ENCODE measurements at places on chromosomes 7 and 10.

DNA sequence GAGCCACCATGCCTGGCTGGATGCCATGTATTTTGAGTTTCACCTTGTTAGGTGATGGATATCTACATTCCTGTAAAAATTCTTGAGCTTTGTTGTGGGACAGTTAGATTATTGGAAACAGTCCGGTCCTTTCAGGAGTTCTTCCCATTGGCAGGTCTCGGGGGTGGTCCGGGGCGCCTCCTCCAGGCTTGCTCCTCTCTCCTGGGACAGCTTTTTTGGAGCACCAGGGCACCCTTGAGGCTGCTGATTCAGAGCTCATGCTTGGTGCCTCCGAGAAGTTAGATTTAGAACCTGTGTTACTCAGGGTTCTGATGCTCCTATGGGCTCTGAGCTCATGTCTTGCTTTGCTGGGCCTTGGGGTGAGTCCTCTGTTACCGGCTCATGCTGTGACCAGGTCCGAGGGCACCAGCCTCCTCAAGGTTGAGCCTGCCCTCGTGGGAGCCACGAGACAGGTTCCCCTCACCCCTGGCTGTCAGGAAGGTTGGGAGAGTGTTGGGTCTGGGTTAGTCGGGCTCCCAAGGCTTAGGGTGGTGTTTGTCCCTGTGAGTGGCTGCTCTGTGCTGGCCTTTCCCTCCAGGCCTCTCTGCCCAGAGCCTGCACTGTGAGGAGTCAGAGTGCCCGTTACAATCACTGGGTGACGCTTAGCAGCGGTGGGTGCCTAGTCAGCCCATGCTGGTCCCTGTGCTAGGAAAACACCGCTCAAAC is 6.0 kb downstream of the SPRN start:
- DNase-seq: no peak

DNA sequence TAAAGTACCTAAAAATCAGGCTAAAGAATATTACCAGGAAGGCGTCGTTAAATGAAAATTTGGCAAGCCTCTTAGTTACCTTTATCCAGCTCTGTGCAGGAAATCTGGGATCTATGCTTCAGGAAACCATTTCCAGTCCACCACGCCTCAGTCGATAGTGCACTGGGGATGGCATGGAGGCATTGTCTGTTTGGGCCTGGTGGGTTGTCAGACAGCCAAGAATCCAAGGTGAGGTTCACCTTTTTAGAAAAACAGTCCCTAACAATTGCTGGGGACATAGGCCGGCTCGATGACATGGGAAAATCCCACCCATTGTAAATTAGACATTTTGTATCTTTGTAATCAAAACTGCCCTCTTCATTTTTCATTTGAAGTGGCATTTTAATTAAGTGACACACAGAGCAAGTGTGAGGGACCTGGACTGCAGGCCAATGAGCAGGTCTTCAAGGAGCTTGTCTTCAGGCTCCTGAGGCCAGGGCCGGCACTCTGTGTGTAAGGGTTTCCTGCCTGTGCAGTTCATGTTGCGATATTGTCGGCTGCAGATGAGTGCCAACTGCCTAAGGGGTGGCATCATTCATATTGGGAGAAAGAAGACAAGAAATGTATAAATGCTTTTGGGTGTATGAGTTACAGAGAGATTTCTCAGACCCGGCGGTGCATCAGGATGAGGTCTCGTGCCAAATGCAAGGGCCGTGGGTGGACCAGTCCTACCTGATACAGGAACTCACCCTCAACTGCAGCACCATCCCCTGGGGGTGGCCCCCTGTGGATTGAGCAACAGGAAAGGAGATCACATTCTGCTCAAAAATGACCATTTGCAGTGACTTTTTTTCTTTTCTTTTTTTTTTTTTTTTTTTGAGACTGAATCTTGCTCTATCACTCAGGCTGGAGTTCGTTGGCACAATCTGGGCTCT is 80.8 kb downstream of the PTPRE start:
- no peak for DNase-seq

- no peak for DNase-seq
These were observed 31.6 kb downstream of the FGF8 start for GRCh38 chr10:101744267-101744666.

DNA sequence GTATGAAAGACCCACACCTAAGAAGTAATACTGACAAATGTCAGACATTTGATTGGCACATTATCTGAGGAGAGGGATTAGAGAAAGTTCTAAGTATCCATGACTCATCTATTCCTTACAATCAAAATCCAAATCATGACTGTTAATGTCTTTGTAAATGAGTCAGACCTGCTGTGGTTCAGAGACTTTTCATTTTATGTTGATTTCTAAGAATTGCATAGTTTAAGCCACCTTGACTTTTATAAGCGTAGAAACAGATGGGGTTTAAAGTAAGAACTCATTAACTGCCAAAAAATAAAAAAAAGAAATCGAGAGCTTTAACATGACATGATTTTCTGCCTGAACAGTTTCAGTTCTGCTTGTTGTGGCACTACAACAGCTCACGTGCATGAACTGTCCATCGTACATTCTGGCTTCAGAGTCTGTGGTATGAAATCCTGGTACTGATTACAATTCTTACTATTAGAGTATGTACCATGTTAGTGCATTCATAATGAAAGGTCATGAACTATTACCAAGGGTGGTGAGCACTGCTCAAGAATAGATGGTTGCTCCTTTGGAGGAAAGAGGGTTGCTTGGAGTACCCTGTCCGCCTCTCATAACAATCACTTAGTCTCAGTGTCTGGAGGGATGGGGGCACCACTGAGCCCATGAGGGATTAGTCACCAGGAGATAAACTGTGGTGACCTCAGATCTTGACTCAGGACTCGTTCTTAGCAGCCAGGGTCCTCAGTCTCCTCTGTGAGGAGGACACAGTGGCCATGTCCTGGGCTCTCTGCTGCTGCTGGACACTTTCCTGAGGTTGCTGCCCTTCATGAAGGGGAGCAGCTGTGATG is 42.2 kb downstream of the ACSM6 start:
- DNase-seq: no peak

DNA sequence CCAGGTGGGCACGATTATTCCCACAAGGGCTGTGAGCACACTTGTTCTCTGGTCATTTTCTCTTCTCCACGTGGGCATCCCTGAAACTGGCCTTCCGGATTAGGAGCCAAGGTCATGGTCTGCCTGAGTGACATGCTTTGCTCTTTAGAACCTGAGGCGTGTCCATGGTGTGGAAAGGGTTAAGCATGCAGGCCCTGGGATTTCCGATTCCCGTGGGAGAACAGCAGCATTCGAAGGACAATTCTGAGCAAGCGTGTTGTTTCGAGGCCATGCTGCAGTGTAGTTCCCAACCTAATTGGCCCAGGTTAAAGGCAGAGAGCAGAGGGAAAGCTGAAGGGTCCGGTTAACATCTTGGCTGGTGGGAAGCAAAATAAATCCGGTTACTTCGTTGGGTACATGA is 245.9 kb downstream of the SKAP2 start:
- DNase-seq: no peak

DNA sequence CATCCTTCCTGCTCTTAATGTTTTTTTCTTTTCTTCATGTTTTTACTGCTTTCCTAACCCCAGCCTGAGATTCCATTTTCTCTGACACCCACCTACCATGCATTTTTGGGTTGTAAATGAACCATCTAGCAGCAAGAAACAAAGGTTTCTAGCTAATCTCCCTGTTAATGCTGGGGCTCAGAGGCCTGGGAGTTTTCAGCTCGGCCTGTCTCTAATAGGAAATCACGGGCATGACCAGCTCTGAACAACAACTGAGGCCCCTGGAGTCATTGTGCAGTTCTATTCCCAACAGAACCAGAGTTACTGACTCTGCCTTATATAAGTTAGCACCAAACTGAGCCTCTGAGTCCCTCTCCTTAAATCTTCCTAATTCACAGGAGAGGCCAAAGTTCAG is 134.8 kb downstream of the CFAP58 start:
- no peak for DNase-seq

GRCh38 chr7:117424090-117424829 is 3.0 kb downstream of the ASZ1 start:
- no peak for DNase-seq

GRCh38 chr7:44097064-44097932 is 6.8 kb upstream of the AEBP1 start:
- no peak for DNase-seq

DNA sequence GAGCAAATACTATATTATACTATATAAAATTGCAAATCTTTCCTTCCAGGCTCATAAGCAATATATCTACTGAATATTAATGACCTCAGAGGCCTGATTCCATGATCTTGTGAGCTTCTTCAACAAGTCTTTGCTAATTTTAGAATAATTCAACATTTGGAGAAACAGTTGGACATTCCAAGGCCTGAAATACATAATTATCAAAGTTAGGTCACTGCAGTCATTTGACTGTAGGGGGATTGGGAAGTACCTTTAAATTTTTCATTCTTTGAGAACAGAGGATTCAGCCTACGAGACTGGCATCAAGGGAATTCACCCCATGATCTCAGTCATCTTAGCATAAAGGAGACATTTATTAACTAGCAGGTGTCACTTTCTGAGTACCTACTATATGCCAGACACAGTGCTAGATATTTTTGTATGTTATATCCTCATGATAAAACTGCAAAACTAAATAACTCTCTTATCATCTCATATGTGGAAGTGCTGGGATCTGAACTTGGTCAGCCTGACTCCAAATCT is 85.4 kb downstream of the DOCK4 start:
- no peak for DNase-seq

DNA sequence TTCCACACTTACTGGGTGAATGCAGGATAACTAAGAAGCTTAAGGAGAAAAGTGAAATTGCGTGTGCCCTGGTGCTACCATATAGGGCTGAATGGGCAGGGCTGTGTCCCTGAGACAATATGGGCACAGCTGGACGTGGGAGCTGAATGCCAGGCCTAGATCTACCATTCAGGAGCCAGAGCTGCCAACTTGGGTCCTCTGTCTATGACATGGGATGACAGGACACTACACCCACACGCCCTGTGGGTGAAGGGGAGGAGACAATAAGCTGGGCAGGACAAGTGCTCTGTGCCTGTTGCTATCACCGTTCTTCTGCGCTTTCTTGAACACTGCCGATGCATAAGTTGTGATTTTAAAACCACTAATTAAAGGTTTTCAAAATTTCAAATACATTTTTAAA is 293.9 kb downstream of the TNS3 start:
- DNase-seq: no peak

- DNase-seq: no peak
These were observed 463.2 kb downstream of the GALNT17 start for GRCh38 chr7:71595176-71595575.

- DNase-seq: no peak
These were observed 34.4 kb upstream of the ETV1 start for GRCh38 chr7:14023838-14024237.

DNA sequence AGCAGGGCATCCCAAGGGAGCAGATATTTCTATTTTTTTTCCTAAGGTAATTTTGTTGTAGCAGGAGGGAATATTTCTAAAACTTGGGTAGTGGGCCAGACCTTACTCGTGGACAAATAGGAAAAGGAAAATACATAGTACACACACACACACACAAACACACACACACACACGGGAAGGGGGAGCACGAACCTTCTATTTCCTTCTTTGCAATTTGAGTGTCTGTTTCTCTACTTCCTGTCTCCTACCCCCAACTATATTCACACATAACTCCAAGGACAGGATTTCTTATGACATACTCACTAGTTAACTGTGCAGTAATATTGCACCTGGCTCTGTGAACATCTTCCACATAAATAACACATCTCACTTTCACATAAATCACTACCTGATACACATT is 4.4 kb downstream of the LDB1 start:
- no peak for DNase-seq

GRCh38 chr10:78892338-78893176 is 176.2 kb upstream of the ZMIZ1 start:
- DNase-seq: no peak

- DNase-seq: no peak
These were observed 118.9 kb upstream of the NRP1 start for GRCh38 chr10:33453081-33454025.

DNA sequence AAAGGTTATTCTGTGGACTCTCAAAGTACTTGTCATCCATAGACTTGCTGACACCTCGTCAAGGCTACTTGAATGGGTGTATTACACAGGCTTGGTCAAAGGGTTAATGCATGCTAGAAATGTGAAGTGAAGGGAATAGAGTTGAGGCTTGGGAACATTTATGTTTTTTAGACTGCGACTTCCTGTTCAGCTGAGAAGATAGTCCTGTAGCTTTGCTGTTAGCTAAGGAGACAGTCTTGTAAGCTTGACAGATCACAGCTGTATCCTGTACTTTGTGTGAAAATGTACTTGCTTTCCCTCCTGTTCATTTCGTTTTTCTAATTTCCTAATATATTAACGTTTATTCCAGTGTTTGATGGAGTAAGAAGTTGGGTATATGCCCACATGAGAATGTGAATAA is 52.1 kb downstream of the ADD3 start:
- DNase-seq: no peak

GRCh38 chr7:351256-351655 is 61.3 kb downstream of the FOXL3 start:
- DNase-seq: peak; percentile 46

DNA sequence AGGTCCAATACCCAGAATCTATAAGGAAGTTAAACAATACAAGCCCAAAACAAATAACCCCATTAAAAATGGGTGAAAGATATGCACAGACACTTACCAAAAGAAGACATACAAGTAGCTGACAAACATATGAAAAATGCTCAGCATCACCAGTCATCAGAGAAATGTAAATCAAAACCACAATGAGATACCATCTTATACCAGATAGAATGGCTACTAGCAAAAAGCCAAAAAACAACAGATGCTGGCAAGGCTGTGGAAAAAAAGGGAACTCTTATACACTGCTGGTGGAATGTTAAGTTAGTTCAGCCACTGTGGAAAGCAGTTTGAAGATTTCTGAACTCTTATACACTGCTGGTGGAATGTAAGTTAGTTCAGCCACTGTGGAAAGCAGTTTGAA is 331.1 kb downstream of the KIF20B start:
- DNase-seq: no peak

DNA sequence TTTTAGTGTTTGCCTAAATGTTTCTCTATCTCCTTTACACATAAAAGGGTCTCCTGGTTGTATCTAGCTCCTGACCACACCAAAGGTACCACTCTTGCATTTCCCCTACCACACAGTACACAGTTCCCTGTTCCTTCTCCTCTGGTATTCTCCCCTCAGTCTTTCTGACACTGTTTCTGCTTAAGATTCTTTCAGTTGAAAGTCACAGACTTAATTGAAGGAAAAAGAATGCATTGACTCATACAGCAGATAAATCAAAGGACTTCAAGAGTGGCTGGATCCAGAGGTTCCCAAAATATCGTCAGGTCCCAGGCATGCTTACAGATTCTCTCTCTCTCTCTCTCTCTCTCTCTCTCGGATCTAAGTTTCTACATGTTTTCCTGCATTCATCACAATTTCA is 185.6 kb upstream of the LRGUK start:
- no peak for DNase-seq

DNA sequence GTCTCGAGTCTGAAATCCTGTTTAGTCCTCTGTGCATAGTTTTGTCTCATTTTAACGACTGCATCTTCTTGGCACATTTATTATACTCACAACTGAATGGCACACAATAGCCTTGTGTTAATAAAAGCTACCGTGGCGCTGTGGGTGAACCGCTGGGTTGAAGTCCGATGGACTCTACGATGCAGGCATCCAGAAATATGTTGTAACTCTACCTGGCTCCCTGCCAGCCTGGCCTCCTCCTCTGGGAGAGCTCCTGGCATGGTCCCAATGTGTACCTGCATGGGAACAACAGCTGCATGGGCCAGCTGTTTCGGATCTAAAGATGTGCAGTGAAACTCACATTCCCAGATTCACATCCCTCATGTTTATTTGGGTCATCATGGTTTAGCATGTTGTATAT is 3.7 kb upstream of the DPYSL4 start:
- DNase-seq: no peak

All from activated naive CD4-positive, alpha-beta T cell (primary cell).